ENCODE measurements at places on chromosomes 5 and 9.

- DNase-seq: peak; percentile 5
Measured at GRCh38 chr5:76849419-76850291, at the start of gene S100Z. Gene S100Z, plus strand, starts transcription at chr5:76850014. Its CDS starts 25,346 bp downstream, at chr5:76875360.

DNA sequence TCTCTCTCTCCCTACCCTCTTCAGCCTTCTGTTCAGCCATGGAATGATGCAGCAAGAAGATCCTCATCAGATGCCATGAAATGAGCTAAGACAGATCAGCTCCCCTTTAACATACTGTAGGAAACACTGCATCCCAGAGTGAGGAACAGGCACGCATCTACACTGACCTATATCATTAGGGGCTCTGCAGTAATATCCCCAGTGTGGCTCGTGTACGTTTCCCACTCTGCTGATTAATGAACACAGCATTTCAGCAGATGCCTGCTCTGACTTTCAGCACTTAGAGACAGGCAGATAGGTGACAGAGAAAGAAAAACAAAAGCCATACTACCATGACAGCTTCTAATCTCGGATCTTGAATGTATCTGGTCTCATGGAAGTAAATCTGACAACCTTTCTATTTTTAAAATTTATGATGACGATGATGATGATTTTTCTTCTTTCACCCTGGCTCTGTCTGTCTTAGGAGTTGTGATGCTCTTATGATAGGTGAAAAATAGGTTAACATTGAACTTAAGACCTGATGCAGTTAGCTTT is 750.3 kb downstream of the CDH12 start:
- DNase-seq: no peak

DNA sequence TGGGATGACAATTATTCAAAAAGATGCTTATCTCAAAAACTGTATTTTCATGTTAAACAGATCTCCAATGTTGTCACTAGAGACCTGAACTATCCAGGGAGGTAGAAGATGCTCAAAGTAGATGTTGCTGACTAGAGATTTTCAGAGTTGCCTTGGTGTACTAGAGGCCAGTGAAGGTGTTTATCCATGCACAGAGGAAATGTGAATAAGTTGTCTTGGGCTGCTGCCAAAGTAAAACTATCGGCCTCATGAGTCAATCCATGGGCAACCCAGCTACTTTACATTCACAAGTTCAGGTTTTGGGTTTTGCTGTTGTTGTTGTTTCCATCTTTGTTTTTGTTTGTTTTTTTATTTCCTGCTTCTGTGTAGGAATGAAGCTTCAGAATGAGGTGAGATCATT is 141.1 kb upstream of the RANBP3L start:
- DNase-seq: no peak

DNA sequence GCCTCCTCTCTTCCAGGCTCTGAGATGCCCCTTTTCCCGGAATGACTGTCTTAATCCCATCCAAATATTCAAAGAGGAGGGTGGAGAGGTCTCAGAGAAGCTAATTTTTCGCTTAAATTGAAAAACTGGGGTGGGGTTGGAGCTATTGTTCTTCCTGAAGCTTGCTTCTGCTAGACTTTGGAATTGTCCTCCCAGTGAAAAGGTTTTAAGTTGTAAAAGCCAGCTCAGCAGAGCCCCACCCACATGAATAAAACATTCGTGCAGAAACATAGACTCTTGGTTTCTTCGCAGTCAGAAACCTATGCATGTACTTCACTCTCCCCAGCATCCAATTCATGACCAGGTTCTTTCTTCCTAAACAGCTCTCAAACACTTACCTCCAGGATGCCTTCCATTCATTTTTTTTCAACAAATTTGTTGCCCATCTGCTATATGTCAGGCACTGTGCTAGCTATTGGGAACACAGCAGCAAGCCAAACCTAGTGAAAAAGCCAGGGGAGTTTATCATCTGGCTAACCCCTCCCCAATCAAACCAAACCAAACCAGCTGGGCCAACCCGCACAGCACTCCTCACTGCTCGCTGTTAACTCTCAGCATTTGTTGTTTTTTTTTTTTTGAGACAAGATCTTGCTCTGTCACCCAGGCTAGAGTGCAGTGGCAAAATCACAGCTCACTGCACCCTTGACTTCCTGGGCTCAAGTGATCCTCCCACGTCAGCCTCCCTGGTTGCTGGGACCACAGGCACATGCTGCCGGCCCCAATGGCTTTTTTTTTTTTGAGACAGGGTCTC is 37.9 kb upstream of the OCLN start:
- DNase-seq: no peak

- DNase-seq: no peak
Measured at GRCh38 chr5:69202497-69202896, 13.1 kb downstream of the CENPH start.
